ENCODE measurements at places on chromosomes 3 and 15.

DNA sequence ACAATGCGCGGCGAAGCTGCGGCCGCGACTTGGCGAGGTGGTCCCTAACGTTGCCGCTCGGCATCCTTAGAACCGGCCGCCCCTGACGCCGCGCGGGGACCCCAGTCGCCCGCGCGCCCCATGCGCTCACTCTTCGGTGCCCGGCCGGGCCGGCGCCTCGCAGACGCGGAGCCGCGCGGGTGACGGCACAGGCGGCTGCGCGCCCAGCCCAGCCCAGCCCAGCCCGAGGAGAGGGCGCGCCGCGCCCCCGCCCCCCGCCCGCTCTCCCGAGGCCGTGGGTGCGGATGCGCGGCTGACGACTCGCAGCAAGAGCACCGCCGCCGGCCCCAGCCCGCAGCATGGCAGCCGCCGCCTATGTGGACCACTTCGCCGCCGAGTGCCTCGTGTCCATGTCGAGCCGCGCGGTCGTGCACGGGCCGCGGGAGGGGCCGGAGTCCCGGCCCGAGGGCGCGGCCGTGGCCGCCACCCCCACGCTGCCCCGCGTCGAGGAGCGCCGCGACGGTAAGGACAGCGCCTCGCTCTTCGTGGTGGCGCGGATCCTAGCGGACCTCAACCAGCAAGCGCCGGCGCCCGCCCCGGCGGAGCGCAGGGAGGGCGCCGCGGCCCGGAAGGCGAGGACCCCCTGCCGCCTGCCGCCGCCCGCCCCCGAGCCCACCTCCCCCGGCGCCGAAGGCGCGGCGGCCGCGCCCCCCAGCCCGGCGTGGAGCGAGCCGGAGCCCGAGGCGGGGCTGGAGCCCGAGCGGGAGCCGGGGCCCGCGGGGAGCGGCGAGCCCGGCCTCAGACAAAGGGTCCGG is 437 bp downstream of the KLF13 start:
- DNase-seq, result no peak

DNA sequence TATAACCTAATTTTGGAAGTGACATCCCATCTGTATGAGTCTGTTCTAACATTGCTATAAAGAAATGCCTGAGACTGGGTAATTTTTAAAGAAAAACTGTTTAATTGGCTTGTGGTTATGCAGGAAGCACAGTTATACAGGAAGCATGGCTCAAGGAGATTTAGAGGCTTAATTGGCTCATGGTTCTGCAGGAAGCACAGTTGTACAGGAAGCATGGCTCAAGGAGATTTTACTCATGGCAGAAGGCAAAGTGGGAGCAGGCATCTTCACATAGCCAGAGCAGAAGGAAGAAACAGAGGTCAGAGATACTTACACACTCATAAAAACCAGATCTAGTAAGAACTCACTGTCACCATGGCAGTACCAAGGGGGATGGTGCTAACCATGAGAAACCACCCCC is 193.1 kb upstream of the ADAMTS9 start:
- DNase-seq, result no peak

GRCh38 chr15:77867266-77868047 is 210.1 kb downstream of the TBC1D2B start:
- no peak for DNase-seq

- DNase-seq, result no peak
Measured at GRCh38 chr3:88628901-88629300, 478.5 kb upstream of the EPHA3 start.

DNA sequence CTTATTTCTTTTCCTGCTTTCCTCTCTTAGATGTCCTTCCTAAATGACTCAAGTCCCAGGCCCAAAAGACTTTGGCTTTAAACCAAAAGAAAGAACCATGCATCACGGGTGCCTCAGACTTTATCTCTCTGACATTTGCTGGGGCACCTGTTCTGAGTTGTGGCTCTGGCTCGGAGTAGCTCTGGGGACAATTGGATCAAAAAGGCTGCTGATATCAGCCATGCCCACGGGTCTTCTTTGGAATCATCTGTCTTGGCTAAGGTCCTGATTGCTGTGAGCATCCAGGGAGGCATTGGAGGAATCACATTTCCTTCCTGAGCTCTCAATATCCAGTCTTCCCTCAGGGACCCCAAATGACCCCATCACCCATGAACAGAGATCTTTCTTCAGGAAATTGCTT is 59.9 kb downstream of the CLSTN2 start:
- DNase-seq, result no peak

DNA sequence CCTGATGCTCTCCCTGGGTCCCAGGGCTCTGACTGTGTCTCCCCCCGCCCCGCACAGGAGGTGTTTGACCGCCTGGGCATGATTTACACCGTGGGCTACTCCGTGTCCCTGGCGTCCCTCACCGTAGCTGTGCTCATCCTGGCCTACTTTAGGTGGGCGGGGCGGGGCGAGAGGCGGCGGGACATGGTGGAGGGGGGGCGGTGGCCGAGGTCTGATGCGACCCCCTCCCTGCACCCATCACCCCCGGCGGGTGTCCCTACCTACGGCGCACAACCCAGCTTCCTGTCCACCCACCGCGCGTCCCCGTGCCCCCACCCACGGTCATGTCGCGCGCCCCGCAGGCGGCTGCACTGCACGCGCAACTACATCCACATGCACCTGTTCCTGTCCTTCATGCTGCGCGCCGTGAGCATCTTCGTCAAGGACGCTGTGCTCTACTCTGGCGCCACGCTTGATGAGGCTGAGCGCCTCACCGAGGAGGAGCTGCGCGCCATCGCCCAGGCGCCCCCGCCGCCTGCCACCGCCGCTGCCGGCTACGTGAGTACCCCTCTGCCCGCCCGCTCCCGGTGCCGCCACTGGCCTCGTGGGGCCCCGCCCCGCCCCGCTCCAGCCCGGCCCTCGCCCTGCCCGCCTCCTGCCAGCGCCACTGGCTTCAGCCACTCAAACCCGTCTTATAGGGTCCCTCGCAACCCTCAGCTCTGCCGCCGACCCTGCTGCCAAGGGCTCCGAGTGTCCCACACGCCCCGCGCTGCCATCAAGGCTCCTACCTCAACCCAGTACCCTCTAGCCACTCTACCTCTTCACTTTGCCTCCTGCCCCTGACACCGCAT is 21.0 kb downstream of the PTH1R start:
- DNase-seq, result no peak

DNA sequence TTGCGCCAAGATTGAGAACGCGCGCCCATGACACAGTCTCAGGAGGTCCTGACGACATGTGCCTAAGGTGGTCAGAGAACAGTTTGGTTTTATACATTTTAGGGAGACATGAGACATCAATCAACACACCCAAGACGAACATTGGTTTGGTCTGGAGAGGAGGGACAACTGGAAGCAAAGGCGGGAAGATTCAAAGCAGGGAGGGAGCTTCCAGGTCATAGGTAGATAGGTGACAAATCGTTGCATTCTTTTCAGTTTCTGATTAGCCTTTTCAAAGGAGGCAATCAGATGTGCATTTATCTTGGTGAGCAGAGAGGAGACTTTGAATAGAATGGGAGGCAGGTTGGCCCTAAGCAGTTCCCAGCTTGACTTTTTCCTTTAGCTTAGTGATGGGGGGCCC is 828.4 kb upstream of the DPPA4 start:
- no peak for DNase-seq

Data from NCI-H748 treated with DMSO at 0.1 percent for 48 hours (cell line).